Caco-2 (cell line): ENCODE measurements at places on chromosomes 5 and 9. TPM values are rescaled to one million over a fixed set of nuclear protein-coding genes. Genes with fewer than 3 reads are reported as not detected.
A peak's percentile ranks its signal among the peaks of the same experiment; 100 is the strongest.

DNA sequence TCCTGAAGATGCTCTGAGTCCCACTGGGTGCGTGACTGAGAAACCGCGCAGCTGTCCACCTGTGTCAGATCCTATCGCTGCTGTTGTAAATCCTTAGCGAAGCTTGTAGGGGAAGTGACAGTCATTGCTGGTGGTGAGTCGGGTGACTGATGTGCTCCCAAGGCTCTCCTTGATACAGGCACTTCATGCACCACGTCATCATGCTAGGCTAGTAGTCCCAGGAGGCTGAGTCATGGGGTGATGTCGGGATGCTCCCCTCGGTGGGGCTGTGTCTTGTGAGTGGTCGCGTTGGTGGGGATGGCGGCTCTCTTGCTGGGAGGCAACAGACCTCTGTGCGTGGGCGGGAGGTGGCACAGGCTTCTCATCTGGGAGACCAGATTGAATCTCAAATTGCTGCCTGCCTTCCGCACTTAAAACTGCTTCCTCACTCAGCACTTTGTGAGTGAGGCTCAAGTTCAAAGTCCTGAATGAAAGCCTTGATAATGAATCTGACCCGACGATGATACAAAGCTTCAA, 84.7 kb downstream of the CSNK1A1 start:
- peaks cover 23% of the 10 kb centered on the region for H3K4me1 ChIP-seq
- no peaks in the 10 kb centered on the region for H3K36me3 ChIP-seq
- H3K4me3 ChIP-seq: no peak overlapping the region
- no peaks in the 10 kb centered on the region for H3K27me3 ChIP-seq
- DNase-seq: no peak
- H3K27ac ChIP-seq: no peak overlapping the region

DNA sequence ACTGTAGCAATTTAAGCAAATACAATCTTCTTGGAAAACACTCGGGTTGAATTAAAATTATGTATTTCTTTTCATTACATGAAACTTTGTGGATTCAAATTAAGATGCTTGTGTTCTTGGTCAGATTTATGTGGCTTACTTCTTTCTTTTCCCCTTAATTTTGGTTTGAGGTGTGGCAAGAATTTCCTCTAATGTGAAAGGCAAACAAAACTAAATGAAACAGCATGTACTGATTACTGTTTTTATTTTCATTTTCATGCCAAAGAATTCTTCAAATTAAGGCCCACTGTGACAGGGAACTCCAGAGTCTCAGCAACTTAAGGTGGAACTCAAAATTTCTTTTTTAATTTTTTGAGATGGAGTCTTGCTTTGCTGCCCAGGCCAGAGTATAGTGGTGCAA, at the start of gene OMD:
TSS of gene OMD (minus strand) at position 132 of the 400 bp plus-strand sequence. CDS start 6,913 bp downstream, outside the sequence.
- no peaks in the 10 kb centered on the region for H3K4me1 ChIP-seq
- no peak for DNase-seq
- no peaks in the 10 kb centered on the region for H3K36me3 ChIP-seq
- H3K4me3 ChIP-seq: no peak within 1 kb of the TSS

DNA sequence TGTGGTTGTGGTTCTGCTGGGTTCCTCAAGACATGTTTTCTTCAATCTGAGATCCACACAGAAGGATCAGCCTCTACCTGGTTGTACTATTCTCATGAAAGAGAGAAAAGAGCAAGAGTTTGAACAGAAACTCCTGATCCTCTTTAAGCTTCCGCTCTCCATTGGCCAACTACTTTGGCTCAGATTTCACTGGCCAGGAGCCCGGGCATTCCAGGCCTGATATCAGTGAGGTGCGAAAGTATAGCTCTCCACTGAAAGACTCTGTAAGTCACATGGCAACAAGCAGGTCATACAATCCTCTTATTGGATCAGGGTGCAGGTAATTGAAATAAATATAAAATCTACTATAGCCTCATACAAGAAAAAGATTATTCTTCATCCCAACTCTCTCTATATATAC, 920.5 kb downstream of the TLE4 start:
- no peak overlapping the region for H3K4me3 ChIP-seq
- no peak overlapping the region for H3K27ac ChIP-seq
- H3K36me3 ChIP-seq: no peaks in the 10 kb centered on the region
- no peaks in the 10 kb centered on the region for H3K4me1 ChIP-seq

- H3K4me1 ChIP-seq: no peaks in the 10 kb centered on the region
- H3K4me3 ChIP-seq: no peak overlapping the region
- DNase-seq: no peak
- no peaks in the 10 kb centered on the region for H3K27me3 ChIP-seq
- no peaks in the 10 kb centered on the region for H3K36me3 ChIP-seq
These were observed 14.0 kb downstream of the CCDC187 start for GRCh38 chr9:136289651-136290507.

DNA sequence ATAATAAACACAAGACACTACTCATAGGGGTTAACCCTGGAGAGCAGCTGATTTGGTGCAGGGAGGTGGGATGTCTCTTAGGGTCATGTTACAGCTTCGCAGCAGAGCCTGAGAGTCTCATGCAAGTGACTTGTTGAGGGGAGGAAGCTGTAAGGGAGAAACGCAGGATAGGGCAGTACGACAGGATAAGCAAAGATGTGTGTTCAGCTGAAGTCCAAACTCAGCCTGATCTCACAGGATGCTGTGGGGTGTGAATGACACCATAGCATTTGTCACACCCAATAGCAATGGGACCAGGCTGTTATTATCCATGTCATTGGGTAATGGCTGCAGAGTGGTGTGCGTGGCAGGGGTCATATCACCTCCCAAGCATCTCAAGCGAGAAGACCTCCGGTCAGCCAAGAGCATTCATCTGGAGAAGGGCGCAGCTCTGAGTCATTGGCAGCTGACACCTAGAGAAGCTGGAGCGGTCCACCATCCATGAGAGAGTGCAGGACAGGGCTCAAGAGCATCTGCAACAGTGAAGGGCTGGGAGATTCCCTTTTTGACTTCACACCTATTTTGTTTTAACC, 49.2 kb upstream of the RPL26L1 start:
- no peak for DNase-seq
- H3K36me3 ChIP-seq: peaks cover 1% of the 10 kb centered on the region; the same call in 1 of the 2 replicates
- H3K27me3 ChIP-seq: no peaks in the 10 kb centered on the region
- H3K4me3 ChIP-seq: no peak overlapping the region
- H3K27ac ChIP-seq: peak overlapping the region; percentile 6
- H3K4me1 ChIP-seq: peaks cover 16% of the 10 kb centered on the region

GRCh38 chr5:108233617-108234155, 148.2 kb downstream of the FBXL17 start:
- no peak overlapping the region for H3K4me3 ChIP-seq
- H3K27me3 ChIP-seq: no peaks in the 10 kb centered on the region
- H3K4me1 ChIP-seq: 0 out of 2 replicates have a peak, but pooled peaks cover 3% of the 10 kb centered on the region

GRCh38 chr5:43603344-43604217, 601 bp downstream of the NNT start:
- no peaks in the 10 kb centered on the region; the same call in none of the 2 replicates for H3K36me3 ChIP-seq
- no peaks in the 10 kb centered on the region; the same call in 1 of the 2 replicates for H3K4me1 ChIP-seq
- H3K27me3 ChIP-seq: no peaks in the 10 kb centered on the region
- DNase-seq: no peak
- peak overlapping the region; percentile 60 for H3K4me3 ChIP-seq
- peak overlapping the region; percentile 84 for H3K27ac ChIP-seq

TEX53 gene
- total RNA-seq: not detected in 2 replicates

ECM2 gene
- total RNA-seq: not detected in 2 replicates

SURF1 gene
- 54.9 and 57.5 TPM in 2 replicates for total RNA-seq

MRPS30 gene
- 62.2 and 65.3 TPM in 2 replicates for total RNA-seq

MRPL50 gene
- 15.6 and 17.5 TPM in 2 replicates for total RNA-seq
